CD14-positive monocyte (primary cell): ENCODE measurements at places on chromosomes 6 and 20. TPM values are rescaled to one million over a fixed set of nuclear protein-coding genes. Genes with fewer than 3 reads are reported as not detected.

TMEM200A gene
- not detected for polyA plus RNA-seq

TAGAP gene
- 59.1 TPM for polyA plus RNA-seq

DNA sequence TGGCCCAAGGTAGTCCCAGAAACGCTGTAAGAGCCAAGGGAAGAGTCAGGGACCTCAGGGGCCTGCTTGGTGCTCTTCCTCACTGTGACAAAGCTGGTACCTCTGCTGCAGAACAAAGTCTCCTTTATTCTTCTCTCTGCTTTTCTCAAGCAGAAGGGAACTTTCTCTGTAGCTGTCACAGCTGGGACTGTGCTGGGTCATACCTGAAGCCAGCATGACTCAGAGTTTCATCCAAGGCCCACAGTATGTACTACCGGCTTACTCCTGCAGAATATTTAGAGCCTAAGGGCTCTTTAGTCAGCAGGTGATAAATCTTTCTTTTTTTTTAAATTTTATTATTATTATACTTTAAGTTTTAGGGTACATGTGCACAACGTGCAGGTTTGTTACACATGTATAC, 183.2 kb downstream of the TINAG start:
- no peak for DNase-seq

- DNase-seq, result no peak
Measured at GRCh38 chr6:21354805-21355238, 238.7 kb upstream of the SOX4 start.

DNA sequence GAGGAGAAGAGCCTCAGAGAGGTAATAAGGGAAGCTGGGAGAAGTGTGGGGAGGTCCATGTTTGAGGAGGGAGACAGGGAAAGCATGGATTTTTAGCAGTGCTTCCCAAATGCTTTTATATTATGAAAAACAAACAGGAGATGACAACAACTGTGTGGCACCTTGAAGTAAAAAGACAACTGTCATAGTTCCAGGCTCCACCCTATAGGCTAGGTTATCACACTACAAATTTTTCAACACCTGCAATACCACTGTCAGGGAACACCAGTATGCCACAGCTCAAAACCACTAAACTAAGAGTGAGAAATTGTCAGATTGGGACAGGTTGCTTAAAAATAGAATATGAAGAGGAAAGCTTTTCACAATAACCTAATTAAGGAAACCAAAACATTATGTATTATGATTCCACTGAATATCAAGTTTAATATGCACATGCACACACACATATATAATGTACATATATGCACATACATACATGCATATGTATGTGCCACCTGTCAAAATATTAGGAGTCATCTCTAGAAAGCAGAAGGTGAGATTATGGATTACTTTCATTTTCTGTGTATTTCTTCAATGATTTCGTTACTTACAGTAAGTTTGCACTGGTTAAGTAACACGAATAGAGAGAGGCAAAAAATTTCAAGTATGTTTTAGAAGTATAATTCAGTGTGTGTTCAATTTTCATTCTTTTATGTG, 261.2 kb downstream of the PTPRK start:
- DNase-seq, result no peak

DNA sequence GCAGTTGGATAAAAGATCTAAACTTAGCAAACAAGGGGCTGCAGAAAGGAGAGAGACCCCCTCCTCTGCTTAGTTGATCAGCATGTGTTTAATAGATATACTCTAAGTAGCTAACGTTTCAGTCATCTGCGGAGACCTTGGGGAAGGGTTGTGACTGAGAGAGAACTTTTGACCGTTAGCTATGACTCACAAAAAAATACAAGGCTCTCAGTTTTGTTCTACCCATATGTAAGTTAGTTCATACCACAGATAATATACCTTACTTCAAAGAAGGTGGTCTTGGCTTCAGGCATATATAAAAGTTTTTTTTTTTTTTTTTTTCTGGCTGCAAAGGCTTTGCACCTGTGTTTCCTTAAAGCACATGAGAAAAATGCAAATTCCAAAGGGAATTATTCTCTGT, 258.9 kb downstream of the GJA1 start:
- no peak for DNase-seq

- DNase-seq, result no peak
Measured at GRCh38 chr20:21182832-21183563, 57.1 kb downstream of the KIZ start.

TMEM74B gene
- not detected for polyA plus RNA-seq

DNA sequence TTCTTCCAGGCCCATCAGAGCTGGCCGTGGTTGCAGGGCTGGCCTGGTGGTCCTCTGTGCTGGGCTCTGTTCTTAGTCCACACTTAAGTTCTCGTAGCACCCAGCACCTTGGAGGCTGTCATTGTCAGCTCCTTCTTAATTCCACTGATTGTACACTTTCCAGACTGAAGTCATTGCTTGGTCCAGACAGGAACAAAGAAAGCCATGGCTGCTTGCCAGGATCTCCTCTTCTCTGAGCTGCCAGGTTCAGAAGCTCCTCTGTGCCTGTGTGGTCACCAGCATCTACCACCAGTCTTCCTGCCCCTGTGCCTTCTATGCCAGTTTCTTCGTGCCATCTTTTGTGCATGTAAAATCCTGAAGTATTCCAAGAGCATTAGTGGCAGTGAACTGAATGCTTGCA, 39.5 kb upstream of the PCMTD2 start:
- DNase-seq, result no peak

LRRC73 gene
- not detected for polyA plus RNA-seq

- no peak for DNase-seq
Measured at GRCh38 chr6:92810913-92811312, 608.4 kb downstream of the EPHA7 start.

- no peak for DNase-seq
Measured at GRCh38 chr20:14775778-14776177, 438.4 kb upstream of the FLRT3 start.

RSPO3 gene
- polyA plus RNA-seq, result not detected

- no peak for DNase-seq
Measured at GRCh38 chr20:24665196-24665595, 195.8 kb downstream of the SYNDIG1 start.

GRCh38 chr6:5995949-5996713, 10.6 kb downstream of the NRN1 start:
- DNase-seq, result no peak

DNA sequence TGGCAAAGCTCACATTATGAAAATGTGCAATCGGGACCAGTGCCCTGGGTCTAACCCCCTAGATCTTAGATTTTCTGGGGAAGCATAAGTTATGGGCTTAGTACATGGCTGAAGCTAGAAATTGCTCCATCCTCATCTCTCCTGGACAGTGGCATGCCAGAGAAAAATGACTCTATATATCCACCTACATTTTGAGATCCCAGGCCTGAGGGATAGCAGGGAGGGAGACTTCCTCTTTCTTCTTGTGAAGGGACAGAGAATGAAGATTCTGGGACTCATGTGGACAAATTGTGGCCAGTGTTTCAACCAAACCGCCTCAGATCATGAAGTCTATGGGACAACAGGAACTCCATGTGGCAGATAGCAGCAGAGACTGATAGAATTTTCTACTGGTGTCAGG, 35.4 kb downstream of the GSTA2 start:
- no peak for DNase-seq

- no peak for DNase-seq
Measured at GRCh38 chr20:24257171-24257570, 212.3 kb upstream of the SYNDIG1 start.
